ENCODE measurements at places on chromosomes 1 and 21.

DNA sequence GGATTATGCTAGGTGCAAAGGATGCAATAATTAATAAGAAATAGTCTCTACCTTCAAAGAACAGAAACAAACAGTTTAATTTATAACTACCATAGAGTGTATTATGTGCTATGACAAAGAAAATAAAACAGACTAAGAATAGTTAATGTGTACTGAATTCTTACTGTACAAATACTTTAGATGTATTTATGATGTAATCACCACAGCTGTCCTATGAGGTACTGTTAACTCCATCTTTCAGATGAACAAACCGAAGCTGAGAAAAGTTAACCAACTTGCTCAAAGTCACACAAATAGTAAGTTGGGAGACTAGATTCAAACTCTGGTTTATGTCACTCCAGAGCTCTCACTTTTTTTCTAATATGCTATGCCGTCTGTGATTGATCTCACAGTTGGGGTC, 77.0 kb upstream of the FGGY start:
- no peak for DNase-seq

GRCh38 chr1:88394958-88395357, 289.1 kb upstream of the PKN2 start:
- no peak for DNase-seq

- DNase-seq, result no peak
Measured at GRCh38 chr1:209549443-209550205, 33.9 kb upstream of the CAMK1G start.

DNA sequence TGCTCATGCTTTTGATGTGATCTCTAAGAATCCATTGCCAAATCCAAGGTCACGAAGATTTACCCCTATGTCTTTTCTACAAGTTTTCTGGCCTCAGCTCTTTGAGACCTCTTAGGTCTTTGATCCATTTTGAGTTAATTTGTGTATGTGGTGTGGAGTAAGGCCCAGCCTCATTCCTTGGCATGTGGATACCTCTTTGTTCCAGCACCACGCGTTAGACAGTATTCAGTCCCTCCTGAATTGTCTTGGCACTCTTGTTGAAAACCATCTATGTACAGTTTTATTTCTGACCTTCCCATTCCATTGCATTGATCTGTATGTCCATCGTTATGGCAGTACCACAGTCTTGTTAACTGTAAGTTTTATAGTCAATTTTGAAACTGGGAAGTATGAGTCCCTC, 8.0 kb upstream of the FTCD start:
- no peak for DNase-seq

GRCh38 chr1:93330617-93331016, 15.1 kb upstream of the DR1 start:
- DNase-seq, result no peak

- DNase-seq, result no peak
Measured at GRCh38 chr1:101124405-101124804, 98.8 kb upstream of the DPH5 start.

- no peak for DNase-seq
Measured at GRCh38 chr1:71979882-71980281, 302.5 kb downstream of the NEGR1 start.

- DNase-seq, result peak; percentile 71
Measured at GRCh38 chr1:63968663-63969440, 195.0 kb downstream of the ROR1 start.

GRCh38 chr1:82048596-82048995, 247.9 kb downstream of the ADGRL2 start:
- DNase-seq, result no peak

DNA sequence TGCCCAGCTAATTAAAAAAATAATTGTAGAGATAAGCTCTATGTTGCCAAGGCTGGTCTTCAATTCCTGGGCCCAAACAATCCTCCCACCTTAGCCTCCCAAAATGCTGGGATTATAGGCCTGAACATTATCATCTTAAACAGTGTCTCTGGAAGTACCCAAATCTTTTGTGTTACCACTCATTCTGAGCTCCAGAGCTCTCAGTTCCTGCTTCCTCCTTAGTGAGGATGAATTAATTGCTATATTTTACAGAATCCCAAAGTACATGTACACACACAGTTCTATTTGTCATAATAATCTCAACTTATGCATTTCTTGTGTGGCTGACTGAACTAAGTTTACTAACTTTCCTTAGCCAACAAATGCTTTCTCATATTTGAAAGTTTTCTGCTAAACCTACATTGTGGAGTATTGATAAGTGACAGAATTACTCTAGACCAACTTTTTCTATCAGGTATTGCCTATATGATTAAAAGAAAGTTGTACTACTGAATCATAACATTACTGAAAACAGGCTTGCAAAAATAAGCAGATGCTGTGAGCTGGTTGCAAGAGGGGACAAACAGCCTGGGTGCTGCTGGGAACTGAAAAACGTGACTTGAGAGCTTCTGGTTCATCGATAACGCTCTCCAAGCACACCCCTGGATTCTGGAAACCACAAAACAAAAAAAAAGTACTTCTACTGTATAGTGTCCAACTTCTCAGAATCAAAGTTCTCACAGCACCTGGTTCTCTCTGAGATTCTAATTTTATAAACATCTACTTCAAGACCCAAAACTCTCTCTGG, 15.3 kb downstream of the VAV3 start:
- DNase-seq, result no peak

DNA sequence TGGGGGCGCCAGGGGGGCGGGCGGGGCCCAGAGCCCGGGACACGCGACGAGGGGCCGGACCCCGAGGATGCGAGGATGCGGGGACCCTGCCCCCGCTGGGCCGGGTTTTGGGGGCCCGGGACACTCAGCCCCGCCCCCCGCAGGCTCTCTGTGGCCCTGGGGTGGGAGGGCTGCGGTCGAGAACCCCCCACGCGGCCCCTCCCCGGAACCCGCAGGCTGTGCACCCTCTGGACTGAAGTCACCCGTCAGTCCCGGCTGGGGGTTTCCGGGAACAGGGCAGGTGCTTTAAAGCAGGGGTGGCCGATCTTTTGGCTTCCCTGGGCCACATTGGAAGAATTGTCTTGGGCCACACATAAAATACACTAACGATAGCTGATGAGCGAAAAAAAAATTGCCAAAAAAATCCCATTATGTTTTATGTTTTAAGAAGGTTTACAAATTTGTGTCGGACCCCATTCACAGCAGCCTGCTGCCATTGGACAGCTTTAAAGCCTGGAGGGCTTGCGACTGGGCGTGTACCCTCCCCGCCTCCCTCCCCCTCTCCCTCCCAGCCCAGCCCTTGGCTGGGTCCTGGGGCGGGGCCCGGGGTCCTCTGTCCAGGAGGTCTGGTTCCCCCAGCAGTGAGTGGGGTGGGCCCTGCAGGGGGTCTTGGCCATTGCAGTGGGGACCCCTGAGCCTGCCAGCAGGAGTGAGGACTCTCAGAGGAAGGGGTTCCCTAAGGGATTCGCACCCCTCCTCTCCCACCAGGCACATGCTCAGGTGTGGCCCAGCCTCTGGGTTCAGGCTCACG, 21.6 kb upstream of the C1orf159 start:
- DNase-seq, result no peak

DNA sequence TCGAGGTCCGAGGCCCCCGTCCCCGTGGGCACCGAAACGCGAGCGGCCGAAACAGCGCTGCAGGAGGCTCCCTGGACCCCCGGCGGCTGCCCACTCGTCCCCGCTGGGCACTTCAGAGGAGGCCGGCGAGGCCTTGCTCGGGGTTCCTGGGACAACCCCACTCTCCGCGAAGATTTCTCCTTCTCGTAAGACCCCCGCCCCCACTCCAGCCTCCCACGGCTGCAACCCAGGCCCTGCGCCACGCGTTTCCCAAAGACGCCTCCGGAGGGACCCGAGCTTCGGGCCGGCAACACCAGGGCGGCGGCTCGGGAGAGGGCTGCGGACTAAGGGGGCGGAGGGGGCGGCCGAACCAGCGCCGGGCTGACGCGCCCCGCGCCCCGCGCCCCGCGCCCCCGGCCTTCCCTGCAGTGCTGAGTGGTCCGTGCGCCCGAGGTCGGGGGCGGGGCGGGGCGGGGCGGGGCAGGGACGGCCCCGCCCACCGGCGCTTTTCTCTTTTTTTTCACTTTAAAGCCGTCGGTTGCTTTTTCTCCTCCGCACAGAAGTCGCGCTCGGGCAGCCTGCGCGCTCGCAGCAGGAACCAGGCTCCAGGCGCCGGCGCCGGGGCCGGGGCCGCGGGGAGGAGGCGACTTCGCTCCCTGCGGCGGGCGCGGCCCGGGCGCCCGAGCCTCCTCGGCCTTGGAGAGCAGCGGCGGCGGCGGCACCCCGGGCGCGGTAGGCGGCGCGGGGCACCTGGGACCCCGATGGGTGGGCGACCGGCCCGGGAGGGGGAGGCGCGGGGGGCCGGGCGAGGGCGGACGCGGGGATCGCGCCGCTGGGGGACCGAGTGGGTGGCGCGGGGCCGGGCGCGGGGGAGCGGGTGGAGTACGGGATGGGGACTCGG, at the start of gene SPSB1:
Gene SPSB1, plus strand, starts transcription at position 534 of the 880 bp plus-strand sequence. CDS start 62,998 bp downstream, outside the sequence.
- DNase-seq, result peak; percentile 85

- no peak for DNase-seq
Measured at GRCh38 chr1:60503266-60503925, 429.8 kb upstream of the C1orf87 start.

DNA sequence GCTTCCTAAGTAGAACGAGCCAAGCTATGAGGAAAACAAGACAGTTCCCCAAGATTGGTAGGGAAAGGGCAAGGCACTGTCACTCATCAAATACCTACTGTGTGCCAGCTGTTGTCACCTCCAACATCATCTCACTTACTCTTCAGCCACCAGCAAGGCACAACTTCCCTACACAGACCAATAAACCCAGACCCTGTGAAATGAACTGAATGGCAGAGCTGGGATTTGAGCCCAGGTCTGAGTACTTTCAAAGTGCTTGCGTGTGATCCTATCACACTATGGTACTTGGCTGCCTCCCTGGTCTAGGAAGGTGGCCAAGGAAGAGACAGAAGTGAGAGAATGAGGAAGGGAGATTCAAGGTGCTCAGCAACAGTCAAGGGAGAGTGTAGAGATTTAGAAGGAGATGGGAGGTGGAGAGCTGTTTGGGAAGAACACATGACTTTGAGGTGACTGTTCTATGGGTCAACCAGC, 16.7 kb upstream of the TRIM63 start:
- peak; percentile 62 for DNase-seq

GRCh38 chr1:205391386-205391785, 30.5 kb downstream of the LEMD1 start:
- DNase-seq, result no peak

GRCh38 chr21:24955275-24955961, 651.9 kb downstream of the MRPL39 start:
- DNase-seq, result no peak

- no peak for DNase-seq
Measured at GRCh38 chr1:229627003-229627402, 956 bp downstream of the URB2 start.

DNA sequence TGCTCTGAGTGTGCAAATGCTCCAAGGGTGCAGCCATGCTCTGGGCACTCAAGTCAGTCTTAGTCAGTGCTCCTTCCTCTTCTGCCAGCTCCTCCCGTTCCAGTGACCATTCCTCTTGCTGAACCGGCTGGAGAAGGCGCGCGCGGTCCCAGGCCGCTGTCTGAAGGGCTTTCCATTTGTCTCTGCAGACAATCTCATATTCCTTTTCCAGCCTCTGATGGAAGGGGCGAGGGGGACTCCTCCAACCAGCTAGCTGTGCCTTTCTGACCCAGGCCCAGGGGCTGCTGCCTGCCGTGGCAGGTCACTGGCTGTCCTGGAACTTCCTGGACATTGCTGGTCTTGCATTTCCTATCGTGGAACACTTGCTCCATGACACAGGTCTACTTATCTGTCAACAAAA, 67.5 kb downstream of the RIPK4 start:
- DNase-seq, result no peak

- no peak for DNase-seq
Measured at GRCh38 chr1:14605945-14606344, 7.5 kb downstream of the KAZN start.

DNA sequence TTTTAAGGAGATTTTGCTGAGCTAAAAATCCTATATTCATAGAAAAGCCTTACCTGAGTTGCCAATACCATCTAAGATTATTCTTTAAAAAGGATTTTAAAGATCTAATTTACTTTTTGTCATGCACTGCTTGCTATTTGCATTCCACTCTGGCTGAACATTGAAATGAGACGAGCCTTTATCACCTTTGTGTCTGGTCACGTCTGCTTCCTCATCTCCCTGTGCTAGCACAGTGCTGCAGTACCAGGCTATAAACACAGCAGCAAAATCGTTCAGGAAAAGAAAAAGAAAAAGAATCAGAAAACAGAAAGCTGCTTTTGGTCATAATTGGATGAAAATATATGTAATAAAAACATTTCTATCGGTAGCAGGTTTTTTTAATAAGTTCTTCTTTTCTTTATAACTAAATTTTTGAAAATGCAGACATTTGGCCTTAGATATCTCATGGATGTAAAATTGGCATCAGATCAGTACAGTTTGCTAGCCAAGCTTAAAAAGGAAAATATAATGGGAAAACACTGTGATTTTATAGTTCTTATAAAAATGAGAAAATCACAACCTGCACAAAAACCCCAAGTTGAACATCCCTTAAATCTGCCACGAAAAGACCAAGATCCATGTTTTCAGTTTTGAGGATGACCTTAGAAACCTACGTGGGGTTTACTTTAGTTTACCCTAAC, 735.7 kb upstream of the CXADR start:
- no peak for DNase-seq

- no peak for DNase-seq
Measured at GRCh38 chr1:236990052-236990445, 14.2 kb downstream of the MT1HL1 start.

- no peak for DNase-seq
Measured at GRCh38 chr1:247409869-247410544, 6.0 kb upstream of the NLRP3 start.

GRCh38 chr1:185960422-185961321, 226.5 kb downstream of the HMCN1 start:
- DNase-seq, result peak; percentile 60

- no peak for DNase-seq
Measured at GRCh38 chr1:112470966-112471365, 37.8 kb upstream of the WNT2B start.

DNA sequence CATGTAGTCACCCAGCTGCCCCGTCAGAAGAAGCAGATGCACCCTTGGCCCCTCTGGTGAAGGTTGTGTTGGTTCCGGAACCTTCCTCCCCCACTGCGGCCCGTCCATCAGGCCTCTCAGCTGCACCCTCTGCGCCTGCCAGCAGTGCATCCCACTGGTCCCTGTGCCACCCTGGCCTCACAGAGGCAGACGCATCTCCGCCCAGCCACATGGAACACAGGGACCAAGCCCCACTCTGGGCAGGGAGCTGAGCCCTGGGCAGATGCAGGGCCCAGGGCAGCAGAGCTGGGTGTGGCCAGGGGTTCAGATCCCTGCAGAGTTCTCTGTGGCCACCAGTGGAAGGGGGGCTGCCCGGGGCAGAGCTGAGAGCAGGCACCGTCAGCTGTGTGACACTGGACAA, 50.6 kb downstream of the SLC19A1 start:
- DNase-seq, result no peak

Data from left ventricle myocardium superior (tissue), 1 donor.